ENCODE measurements at places on chromosomes 1 and 21.

DNA sequence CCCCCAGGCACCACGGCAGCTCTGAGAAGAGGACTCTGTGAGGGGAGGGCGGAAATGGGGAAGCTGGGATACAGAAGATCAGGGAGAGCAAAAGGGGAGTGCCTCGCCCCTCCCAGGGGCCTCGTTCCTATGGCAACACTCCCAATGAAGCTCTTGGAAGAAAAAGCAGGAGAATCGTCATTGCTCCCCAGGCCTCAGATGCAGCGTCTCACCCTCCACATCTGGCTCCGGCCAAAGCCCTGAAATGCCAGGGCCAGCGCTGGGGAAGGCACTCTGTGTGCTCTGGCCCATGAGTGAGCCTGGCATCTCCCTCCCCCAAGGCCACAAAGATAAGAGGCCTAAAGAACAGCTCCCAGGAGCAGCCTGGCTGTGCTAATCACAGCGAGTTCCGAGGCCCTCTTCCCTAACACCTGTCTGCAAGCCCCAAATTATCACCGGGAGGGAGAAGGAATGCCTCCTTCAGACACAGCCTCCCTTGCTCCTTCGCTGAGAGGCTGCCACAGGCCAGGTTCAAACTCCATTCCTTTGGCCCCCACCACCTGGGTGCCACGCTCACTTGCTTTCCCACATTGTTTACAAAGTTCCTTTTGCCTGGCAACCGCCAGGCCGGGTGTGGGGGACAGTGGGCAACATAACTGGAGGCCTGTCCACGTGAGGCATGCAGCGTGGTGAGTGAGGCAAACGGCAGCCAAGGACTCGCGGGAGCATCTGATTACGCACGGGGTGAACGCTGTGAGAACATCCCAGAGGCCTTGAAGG, 27.8 kb downstream of the ECE1 start:
- DNase-seq = no peak

- no peak for DNase-seq
These were observed 138.5 kb downstream of the SLC45A1 start for GRCh38 chr1:8456308-8456912.

- DNase-seq = no peak
These were observed 268.9 kb downstream of the HHAT start for GRCh38 chr1:210597555-210598134.

- DNase-seq = no peak
These were observed 206.3 kb downstream of the SIPA1L2 start for GRCh38 chr1:232423591-232423990.

DNA sequence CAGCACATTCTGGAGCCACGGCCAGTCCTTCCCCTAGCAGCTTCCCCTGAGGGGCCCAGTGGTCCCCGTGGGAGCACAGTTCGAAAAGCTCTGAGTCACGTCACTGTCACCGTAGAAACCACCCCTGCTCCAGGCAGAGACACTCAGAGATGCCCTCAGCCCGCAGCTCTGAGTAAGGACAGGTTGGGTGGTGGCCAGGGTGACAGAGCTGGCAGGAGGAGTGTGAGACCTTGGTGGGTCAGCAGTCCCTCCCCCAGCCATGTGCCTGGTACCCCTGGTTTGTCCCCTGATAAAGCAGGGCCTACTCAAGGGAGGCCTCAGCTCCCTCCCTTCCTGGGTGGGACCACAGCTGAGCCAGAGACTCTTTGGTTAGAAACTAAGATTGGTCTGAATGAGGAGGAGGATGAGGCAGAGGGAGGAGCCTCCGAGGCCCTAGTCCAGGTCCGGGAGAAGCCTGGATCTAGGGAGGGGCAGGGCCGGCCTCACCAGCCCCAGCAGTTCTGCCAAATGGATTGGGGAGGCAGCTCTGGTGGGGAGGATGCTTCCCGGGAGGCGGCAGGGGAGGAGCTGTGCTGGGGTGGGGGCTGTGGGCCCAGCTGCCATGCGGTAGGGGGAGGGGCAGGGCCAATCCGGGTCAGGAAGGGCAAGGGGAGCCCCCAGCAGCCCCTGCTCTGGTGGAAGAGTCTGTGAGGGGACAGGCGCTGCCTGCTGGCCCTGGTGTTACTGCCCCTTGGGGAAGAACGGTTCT, 55.2 kb downstream of the SLC9A1 start:
- no peak for DNase-seq

DNA sequence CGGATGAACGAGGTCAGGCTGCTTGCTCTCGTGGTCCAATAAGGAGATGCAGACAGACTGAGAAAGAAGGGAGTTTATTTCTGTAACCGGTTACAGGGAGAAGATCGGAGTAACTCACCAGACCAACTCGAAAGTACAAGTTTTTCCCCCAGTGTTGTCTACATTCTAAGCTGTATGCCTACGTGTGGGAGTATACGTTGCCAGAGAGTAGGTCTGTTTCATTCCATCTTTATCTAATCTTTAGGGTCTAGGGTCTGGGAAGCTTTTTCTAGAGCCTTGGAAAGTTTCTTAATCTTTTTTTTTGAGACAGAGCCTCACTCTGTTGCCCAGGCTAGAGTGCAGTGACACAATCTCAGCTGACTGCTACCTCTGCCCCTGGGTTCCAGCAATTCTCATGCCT, 4.7 kb upstream of the PADI1 start:
- DNase-seq = no peak

GRCh38 chr21:46667741-46668380, 32.4 kb downstream of the PRMT2 start:
- DNase-seq = no peak

GRCh38 chr1:30313176-30313575, 410.2 kb downstream of the MATN1 start:
- DNase-seq = no peak

DNA sequence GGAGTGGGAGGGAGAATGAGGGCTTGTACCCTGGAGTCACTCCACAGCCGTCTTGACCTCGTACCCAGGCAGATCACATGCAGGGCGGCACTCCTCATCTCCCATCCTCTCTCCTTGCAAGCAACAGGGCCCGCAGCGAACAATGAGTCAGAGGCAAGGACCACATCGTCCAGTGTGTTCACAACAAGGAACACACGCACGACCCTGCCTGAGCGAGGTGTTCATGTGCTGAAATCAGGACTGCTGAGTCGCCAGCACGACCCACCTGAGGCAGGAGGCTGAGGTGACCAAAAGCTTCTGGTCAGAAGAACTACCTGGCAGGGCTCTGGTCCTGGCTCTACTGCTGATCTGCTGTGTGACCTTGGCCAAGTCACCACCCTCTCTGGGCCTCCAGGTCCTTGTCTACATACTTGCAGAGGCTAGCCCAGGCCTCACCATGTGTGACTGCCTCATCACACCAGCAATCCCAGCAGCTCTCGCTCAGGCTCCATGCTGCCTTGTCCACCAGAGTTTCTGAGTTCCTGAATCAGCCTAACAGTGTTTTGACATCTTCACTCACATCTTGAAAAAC, 78.0 kb downstream of the SSBP3 start:
- DNase-seq = no peak

GRCh38 chr21:42105476-42106315, 34.6 kb downstream of the UMODL1 start:
- no peak for DNase-seq

GRCh38 chr21:46289655-46290179, 3.6 kb downstream of the YBEY start:
- DNase-seq = no peak
